ENCODE measurements at places on chromosomes 2 and 18.

GRCh38 chr18:49094979-49095632 is 144.3 kb upstream of the SMAD7 start:
- DNase-seq = no peak

GRCh38 chr2:144434425-144435222 is 85.3 kb downstream of the ZEB2 start:
- DNase-seq = no peak

GRCh38 chr2:11976073-11976472 is 229.6 kb downstream of the LPIN1 start:
- no peak for DNase-seq

GRCh38 chr2:44942304-44943030 is 965 bp downstream of the SIX3 start:
- DNase-seq = no peak

DNA sequence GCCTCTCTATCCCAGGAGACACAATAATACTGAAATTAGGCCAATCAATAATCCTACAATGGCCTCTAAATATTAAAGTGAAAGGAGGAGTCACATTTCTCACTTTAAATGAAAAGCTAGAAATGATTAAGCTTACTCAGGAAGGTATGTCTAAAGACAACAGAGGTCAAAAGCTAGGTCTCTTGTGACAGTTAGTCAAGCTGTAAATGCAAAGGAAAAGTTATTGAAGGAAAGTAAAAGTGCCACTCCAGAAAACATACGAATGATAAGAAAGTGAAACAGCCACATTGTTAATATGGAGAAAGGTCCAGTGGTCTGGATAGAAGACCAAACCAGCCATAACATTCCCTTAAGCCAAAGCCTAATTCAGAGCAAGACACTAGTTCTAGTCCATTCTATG is 9.5 kb downstream of the SESTD1 start:
- no peak for DNase-seq

DNA sequence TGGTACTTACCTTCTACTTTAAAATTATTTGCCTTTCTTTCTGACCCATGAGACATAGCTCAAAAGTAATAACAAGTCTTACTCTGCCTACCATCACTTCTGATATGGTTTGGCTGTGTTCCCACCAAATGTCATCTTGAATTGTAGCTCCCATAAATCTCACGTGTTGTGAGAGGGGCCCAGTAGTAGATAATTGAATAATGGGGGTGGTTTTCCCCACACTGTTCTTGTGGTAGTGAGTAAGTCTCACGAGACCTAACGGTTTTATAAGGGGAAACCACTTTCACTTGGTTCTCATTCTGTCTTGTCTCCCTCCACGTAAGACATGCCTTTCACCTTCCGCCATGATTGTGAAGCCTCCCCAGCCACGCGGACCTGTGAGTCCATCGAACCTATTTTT is 47.5 kb downstream of the GALNT3 start:
- DNase-seq = no peak

GRCh38 chr2:232389327-232389726 is 10.8 kb downstream of the ALPP start:
- DNase-seq = no peak

GRCh38 chr2:105801961-105802360 is 57.2 kb downstream of the NCK2 start:
- no peak for DNase-seq

DNA sequence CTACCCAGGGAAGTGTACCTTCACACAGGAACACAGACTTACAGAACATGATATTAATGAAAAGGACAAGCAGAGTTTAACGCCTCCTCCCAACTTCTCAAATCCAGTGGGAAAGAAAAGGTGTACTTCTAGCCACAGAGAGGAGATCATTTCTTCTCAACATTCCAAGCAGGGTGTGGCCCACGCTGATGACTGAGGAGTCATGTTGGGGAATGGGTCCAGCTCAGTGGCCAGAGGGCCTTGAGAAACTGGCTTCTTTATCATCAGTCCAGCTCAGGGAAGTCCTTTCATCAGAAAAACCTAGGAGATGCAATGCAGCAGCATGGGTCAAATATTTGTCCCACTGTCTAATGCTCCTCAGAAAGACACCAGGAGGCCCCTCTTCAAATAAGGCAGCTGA is 63.0 kb downstream of the RBM43 start:
- DNase-seq = no peak

DNA sequence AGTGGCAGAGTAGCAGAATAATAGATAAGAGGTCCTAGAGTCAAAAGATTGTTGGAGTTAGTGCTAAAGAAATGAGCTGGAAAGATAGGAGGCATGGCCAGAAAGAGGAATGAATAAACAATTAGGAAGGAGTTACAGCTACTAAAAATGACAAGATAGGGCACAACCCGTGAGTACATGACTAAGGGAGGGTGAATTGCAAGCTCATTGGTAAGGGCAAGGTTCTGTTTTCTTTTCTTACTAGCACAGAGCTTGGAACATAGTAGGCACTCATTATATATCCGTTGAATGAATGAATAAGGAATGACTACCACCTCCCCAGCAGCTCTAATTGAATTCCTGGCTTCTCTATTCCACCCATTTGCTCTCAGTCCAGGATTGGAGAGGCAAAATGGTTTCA is 5.7 kb upstream of the MARCO start:
- DNase-seq = no peak

DNA sequence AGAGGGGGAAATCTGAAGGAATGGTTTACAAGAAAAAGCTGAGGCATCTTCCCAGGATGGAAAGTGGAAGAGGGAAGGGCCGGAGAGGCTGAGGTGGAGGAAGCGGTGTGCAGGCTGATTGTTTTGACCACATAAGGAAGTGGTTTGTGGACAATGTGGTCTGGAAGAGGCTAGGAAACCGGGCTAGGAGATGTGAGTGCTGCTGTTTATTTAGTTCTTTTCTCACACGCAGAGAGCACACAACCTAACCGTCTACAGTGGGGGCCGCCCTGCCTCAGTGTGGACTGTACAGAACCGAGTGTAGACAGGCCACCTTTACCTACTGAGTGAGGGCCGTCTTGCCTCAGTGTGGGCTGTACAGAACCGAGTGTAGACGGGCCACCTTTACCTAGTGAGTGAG is 251.7 kb upstream of the PXDN start:
- DNase-seq = no peak

- DNase-seq = no peak
Observed at GRCh38 chr2:47173986-47174732, 19.1 kb upstream of the STPG4 start.

GRCh38 chr2:234195516-234195915 is 145.0 kb downstream of the SPP2 start:
- no peak for DNase-seq

- DNase-seq = no peak
Observed at GRCh38 chr18:54900290-54900689, 59.0 kb downstream of the CCDC68 start.

DNA sequence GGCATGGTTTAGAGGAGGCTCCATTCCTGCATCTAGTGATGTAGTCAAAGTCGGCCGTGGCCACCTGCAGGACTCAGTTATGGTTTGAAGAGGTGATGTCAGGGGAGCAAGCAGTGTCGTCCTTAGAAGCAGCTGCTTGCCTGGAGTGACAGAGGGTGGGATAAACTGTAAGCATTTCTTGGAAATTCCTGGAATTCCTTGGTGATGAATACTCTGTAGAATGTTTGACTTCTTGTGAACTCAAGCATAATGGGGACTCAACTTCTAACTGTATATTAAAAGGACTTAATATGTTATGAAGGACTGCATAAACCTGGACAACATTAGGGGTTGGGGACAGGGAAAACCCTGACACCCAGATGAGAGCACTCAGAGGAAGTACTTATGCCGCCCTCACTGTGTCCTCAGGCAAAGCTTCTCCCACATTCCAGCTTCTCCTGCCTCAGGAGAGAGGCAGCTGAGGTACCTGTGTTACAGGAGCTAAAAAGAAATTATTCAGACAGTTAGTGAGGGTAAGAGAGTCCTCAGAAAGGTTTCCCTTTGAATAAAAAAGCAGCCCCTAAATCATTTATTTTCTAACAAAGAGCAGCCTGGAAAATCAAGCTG is 459.9 kb upstream of the CELF4 start:
- DNase-seq = no peak

DNA sequence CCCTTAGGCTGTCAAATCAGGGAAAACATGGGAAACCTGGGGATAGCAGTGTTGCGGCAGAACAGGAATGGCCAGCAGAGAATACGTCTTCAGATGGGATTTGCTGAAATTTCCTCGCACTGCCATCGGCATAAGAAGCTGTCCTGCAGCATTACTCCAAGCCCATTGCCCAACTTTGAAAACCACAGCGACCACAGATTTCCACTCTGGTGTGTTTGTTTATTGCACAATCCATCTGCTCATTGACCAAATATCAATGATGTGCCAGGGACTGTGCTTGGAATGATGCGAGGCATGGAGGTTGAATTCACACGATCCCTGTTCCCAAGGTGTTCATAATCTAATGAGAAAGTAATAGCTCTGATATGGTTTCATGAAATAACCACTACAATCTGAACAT is 383.3 kb upstream of the MYT1L start:
- DNase-seq = no peak
